Neural progenitor cell (in vitro differentiated cells): ENCODE measurements at places on chromosomes 2 and 18. TPM values are rescaled to one million over a fixed set of nuclear protein-coding genes. Genes with fewer than 3 reads are reported as not detected.

The ABCG8 gene
- total RNA-seq = not detected in 2 replicates

The GNAL gene
- total RNA-seq = 10.8 and 26.8 TPM in 2 replicates

The SIGLEC15 gene
- not detected in 2 replicates for total RNA-seq

The FER1L5 gene
- 1.2 and 1.7 TPM in 2 replicates for total RNA-seq

The RAMP1 gene
- not detected in 2 replicates for total RNA-seq
